Stimulated activated CD8-positive, alpha-beta memory T cell treated with anti-CD3 and anti-CD28 coated beads, Interleukin-15, amount 100 ng/mL, for 48 hours (primary cell): ENCODE measurements at places on chromosomes 5 and 9.

DNA sequence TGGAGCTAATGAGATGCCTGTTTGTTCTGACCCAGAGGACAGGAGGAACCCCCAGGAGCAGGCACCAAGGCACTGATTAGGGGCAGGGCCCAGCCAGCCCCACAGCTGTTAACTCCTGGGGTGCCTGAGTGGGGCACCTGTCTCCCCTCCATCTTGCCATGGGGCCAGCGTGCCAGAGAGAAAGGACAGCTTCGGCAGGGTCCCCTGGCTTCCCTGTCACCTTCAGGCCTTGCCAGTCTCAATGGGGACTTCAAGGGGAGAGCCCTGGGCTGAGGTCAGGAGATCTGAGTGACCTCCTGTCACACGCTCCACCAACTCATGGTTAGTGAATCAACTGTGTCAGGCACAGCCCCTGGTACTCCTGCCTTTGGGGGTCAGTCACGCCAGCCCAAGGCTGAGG is 152.7 kb upstream of the MVB12B start:
- DNase-seq = no peak

- DNase-seq = no peak
Measured at GRCh38 chr9:135088348-135088978, 995 bp downstream of the OLFM1 start.

DNA sequence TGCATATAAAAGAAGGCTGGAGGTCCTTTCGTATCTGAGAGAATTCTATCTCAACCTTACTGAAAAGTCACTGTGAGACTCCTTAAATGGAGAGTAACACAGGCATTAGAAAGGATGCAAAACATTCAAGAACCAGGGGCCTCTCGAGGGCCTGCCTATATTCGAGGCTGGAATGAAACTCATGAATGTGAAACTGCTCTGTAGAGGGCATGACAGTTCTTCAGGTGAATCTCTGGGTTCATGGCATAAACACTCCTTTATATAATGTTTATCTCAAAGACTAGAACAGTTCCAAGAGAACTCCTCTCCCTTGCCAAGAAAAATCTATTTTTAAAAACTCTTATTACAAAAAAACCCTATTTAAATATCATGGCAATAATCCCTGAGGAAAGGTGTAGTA is 113.9 kb downstream of the SEC61B start:
- no peak for DNase-seq

DNA sequence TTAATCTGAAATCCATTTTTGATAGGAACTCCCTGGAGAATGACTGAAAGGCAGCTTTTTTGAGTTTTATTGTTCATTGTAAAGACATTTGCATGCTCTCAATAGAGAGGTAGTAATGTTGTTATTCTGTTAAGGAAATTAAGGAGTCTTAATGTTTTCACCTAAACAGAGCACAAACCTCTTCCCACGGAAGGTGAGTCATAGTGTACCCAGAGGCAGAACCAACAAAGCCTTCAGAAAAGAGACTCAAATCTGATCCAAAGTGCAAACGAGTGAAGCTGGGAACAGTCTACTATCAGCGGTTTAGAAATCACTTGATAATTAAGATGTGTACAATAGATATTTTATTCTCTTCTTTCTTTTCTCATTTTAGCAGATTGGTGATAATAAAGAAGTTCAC is 470.5 kb downstream of the PLK2 start:
- DNase-seq = no peak

DNA sequence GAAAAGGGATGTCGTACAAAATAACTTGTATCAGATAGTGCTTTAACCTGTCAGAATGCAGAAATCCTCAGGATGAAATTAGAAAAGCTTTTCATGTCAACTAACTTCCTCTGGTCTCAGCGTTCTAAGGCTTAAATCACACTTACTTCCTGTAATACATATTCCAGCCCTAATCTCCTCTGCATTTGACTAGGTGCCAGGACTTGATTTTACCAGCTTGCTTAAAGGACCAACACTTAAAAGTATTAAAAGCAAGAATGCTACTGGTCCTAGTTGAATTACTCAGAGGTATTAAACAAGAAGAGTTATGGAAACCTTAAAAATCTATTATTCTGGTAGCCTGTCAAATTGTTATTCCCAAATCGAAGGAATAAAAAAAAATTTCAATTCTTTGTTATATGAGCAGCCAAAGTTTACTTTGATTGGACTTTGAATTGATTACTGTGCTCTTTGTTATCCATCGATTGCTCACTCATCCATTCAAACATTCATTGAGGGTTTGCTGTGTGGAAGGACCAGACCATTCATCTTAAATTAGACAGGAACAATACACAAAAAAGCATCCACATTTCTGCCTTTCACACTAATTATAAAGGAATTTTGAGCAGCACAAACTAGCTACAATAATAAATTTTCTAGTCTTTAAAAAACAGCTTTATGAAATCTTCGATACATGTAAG is 108.7 kb downstream of the MUSK start:
- DNase-seq = no peak

- DNase-seq = no peak
Measured at GRCh38 chr5:176538989-176539384, 1.8 kb upstream of the RNF44 start.

DNA sequence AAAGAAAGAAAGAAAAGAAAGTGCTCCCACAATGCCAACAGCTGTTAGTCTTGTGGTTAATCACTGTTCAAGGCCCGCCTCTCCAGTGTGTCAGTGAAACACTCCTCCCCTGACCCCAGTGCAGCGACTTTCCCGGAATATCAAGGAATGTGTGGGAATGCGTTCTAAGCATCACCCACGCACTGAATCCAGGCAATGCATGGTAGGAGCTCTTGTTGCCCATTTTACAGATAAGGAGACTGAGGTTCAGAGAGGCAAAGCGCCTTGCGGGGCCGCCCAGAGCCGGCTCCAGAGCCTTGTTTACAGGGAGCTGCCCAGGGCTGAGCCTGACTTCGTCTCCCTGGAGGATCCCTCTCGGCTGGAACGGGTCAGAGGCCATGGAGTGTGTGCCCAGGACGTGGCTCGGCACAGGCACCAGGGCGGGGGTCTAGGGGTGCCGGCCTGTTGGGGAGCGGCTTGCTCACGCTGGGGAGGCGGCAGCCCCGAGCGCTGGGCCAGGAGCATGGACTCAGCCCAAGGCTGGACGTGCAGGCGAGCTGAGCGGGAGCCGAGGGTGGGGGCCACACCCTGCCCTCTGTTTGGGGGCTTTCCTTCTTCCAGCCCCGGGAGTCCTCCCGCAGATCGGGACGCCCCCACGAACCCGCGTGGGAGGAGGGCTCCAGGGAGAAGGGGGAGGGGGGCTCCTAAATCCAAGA is 823 bp downstream of the ST6GALNAC6 start:
- no peak for DNase-seq

- no peak for DNase-seq
Measured at GRCh38 chr5:88235828-88236227, 32.8 kb downstream of the TMEM161B start.

DNA sequence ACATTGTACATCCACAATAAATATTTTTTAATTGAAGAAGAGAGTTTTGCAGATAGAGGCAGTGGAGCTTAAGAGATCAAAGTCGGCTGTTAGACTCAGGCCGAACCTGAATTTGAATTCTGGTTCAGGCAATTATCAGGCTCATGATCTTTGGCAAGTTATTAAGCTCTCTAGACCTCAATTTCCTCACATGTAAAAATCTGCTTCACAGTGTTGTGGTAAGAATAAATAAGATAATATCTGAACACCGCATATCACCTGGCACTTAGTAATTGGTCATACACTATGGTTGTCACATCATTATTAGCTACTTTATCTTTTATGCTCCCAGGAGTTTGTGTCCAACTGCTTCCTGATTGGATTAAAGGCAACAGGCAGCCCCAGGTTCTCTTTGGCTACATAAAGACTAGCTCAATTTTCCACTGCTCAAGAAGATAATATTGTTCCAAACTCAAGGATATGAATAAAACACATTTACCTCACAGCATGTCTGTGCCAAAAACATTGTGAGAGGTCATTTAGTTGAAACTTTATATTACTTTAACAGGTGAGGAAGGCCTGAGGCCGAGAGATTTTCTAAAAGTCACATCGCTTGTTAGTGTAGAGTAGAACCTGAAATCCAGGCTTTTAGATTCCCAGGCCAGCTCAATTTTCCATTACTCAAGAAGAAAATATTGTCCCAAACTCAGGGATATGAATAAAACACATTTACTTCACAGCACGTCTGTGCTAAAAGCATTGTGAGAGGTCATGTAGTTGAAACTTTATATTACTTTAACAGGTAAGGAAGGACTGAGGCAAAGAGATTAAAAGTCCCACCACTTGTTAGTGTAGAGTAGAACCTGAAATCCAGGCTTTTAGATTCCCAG is 289.2 kb upstream of the PTGER4 start:
- DNase-seq = no peak

DNA sequence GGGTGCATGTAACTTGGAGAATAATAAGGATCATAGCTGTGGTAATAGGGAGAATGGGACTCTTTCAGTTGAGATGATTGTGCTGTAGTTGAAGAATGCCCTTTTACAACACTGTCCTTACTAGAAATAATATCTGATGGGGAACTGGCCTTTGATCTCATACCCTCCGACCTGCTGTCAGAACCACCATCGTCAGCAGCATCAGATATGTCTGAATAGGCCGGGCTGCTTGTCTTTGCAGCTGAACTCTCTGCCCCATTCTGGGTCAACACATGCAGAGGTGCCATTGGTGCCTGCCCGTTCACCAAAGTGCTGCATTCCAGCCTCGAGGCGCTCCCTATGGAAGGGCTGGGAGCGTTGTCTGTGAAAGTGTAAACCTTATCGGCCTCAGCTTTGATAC is 99.1 kb downstream of the ZNF608 start:
- no peak for DNase-seq

GRCh38 chr5:32506201-32506661 is 61.7 kb upstream of the ZFR start:
- DNase-seq = no peak

GRCh38 chr9:133654736-133655657 is 18.8 kb downstream of the DBH start:
- no peak for DNase-seq

DNA sequence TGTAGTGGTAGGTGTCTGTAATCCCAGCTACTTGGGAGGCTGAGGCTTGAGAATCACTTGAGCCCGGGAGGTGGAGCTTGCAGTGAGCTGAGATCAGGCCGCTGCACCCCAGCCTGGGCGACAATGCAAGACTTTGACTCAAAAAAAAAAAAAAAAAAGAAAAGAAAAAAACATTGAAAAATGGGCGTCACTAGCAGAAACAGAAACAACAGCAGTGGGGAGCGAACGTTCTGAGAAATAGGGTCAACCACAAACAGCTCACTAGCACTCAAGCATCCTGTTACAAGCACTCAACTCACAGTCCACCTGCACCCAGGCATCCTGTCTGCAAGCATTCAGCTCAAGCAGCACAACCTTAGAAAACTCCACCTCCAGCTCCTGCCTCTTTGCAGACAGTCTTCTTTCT is 17.2 kb downstream of the TRIM14 start:
- peak; percentile 50 for DNase-seq

- no peak for DNase-seq
Measured at GRCh38 chr5:178495706-178496105, 94.5 kb downstream of the COL23A1 start.

- no peak for DNase-seq
Measured at GRCh38 chr5:69484891-69485290, 7.7 kb upstream of the OCLN start.

DNA sequence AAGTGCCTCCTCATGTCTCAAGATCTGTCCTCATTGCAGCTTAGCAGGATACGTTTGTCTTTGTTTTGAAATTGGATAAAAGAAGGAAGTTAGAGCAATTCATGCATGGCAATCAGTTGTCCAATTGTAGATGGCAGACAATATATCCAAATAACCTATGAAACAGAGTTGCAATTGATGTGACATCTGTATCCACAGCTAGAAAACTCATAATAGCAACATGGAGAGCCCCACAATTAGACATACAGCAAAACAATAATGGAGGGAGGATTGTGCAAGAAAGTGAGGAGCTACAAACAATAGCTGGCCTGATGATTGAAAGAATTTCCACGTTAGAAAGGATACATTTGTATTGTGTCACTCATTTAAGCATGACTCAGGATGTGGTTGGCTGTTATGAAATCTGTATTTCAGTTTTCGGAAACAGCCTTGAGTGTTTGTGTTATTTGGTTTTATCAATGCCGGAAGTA is 132.0 kb downstream of the FAM174A start:
- no peak for DNase-seq

DNA sequence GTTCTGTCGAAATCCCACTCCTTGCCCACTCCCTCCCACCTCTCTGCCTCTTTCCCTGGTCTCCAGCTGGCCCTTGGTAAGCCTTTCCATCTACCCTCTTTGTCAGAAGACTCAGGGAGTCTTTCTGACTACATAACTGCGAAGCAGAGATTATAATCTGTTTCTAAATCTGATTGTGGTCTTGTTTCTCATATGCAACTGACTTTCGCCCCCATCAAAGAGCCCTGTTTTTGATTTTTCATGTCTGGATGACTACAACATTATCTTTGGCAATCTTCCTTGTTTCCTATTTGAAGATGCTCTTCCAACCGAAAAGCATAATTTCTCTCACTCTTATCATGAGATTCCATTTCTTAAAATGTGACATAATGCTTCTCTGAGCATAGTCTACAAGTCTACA is 218.2 kb upstream of the ADAMTSL1 start:
- no peak for DNase-seq

GRCh38 chr9:98860871-98861293 is 53.4 kb downstream of the GALNT12 start:
- no peak for DNase-seq

DNA sequence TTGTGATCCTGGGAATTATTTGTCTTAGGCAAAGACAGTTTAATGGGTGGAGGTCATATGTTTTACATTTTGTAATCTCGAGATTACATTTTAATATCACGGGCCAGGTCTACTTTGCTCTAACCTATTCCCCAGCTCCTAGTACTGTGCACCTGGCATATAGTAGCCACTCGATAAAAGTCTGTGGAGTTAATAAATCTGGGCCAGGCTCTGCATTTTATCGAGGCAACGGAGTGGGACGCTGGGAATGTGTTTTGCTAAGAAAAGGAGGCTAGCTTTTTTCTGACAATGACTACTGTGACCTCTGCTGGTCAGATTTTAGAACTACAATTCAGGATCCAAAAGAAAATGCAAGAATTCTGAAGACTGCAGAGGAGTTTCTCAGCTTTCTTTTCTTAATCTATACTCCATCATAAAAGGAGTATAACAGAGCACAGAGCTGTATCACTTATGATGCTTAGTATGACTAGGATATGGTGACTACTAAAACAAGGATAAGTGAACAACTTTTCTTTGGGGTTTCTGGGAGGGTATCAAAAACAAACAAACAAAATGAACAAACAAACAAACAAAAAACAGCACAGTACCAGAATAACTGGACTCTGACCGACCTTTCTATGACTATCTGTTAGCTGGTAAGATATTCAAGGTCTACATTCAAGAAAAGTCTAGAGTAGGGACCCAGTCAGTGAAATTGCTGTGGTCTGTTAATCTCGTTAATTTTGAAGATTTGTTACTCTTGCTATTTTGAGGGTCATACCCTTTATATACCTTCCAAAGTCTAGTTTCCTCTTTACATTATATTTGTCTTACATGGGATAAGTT is 46.1 kb upstream of the CER1 start:
- DNase-seq = no peak

DNA sequence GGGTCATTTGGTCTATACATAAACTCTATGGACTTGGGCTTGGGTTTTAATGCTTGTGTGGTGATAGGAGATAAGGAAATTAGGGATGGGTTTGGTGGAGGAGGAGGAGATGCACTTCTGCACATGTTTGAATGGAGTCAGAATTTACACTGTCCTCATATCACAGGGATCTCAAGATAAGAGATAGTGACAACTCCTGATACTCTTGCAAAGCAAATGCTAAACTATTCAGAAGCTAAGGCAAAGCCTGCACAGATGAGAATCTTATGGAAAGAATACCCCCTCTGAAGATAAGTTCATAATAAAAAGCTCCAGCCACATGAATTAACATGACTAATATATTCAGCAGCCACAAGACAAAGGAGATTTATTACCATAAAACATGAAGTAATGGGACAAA is 90.2 kb downstream of the XRCC4 start:
- no peak for DNase-seq
